ENCODE measurements at places on chromosomes 3 and 15.

- DNase-seq, result no peak
Observed at GRCh38 chr3:14406766-14407165, 4.4 kb downstream of the SLC6A6 start.

GRCh38 chr3:109033000-109033660 is 79.5 kb upstream of the GUCA1C start:
- DNase-seq, result no peak

GRCh38 chr3:125605756-125606155 is 10.5 kb upstream of the OSBPL11 start:
- no peak for DNase-seq

DNA sequence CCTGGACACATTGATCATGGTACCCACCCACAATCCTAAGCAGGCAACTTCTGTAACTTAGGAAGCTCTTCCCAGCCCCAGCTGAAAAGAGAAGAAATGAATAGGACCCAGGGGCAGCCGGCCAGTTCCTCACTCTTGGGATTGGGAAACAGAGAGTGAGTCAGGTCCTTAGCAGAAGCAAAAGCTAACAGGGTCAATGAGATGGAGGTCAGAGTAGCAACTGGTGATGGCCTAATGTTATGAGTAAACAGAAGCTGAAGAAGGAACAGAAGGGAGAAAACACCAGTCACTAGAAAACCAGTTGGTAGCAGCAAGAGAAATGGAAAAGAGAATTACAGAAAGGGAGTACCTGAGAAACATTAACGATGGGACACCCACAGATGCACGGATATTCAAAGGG is 20.0 kb downstream of the RIOX2 start:
- DNase-seq, result no peak

DNA sequence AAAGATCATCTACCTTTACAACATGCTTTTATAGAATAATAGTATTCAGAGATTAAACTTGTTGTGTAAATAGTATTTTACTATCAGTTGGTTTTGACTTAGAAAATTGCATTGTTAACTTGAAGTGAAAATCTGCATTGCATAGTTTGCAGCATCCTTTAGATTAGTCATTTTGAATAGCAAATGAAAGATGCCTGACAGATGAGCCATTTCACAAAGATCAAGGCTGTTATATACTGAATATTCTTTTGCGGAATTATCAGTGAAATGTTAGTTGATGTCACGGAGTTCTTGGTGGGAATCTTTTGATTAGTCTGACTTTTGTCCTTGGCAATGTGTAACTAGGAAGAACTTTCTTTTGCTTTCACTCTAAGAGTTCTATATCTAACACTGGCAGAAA is 24.5 kb downstream of the RSRC1 start:
- no peak for DNase-seq

DNA sequence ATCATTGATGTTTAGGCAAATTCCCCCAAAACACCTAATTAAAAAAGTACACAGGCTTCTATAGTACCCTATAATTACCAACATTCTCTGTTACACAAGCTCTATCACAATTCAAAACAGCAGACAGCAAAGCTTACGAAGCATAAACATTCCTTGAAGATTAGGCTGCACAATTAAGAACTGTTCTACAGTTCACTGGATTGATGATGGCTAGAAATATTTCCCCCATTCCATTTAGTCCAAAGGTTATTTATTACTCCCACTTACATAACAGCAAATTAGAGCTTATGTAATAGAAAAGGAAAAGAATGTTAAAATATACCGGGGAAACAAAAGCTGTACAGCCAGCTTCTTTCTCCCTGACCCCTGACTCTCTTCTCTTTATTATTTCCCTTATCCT is 49.3 kb downstream of the UACA start:
- DNase-seq, result no peak

DNA sequence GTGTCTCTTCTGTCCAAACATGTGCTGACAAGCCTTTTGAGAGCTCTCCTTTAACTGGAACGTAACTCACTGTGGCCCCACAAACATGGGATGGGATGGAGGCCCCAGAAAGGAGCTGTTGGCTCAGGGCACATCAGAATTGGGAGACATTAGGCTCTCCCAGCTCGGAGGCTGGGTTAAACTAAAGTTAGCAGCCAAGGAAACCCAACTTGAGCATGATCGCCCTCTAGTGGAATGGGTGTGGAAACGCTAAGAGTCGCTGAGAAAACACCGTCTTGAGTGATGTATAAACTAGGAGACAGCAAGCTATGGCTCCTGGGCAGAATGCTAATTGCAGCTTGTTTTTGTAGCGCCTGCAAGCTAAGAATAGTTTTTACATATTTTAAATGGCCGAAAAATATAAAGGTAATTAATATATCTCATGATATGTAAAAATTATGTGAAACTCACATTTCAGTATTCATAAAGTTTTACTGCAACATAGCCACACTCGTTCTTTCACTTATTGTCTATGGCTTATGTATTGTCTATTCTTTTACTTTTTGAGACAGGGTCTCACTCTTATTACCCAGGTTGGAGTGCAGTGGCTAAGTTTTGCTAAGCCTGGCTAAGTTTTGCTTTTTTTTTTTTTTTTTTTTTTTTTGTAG is 138.8 kb upstream of the HACD2 start:
- peak; percentile 17 for DNase-seq

DNA sequence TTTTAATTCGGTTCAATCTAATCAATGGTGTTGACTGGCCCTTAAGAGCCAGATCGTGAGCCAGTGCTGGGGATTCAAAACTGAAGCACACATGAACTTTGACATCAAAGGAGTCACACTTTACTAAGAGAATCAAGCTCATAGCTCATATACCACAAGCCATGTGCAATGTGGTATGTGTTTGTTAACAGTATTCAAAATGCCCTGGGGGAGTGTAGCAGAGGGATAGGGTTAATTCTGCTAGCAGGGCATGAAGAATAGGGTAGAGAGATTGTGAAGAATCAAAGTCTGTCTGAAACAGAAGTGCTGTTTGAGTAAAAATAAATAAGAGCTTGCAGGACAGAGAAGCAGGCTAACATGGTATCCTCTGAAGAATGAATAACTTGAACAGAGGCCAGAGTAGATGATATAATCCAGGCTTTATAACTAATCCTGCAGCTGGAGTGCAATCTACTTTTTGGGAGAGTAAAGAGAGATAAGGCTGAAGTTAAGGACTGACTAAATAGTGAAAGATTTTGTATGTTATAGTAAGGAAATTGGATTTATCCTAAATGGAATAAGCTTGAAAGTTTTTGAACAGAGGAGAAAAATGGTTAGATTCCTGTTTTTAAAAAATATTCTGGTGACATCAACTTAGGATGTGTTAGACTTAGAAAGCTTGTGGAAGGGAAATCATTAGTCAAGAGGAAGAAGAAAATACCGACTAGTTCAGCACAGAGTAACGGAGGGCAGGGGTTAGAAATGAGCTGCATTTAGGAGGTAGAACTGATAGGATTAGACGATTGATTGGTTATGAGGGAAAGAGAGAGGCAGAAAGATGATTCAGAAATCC is 292.0 kb downstream of the NFKBIZ start:
- DNase-seq, result no peak

DNA sequence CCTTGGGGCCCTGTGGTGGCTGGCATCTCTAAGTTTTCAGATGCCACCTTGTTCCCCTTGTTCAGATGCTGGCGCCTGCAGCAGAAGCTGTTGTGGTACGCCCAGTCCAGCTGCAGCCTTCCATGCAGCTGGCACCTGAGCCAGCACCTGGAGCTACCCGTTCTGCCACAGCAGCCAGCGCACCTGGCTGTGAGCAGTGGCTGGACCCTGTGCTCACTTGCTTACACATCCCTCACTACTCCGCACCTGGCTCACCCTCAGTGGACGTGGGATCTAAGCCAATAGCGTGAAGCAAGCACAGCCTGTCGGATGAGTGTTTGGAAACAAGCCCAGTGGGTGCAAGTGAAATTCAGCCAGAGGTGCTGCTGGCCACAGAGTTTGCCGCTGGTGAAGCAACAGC is 607.5 kb upstream of the BCHE start:
- no peak for DNase-seq

DNA sequence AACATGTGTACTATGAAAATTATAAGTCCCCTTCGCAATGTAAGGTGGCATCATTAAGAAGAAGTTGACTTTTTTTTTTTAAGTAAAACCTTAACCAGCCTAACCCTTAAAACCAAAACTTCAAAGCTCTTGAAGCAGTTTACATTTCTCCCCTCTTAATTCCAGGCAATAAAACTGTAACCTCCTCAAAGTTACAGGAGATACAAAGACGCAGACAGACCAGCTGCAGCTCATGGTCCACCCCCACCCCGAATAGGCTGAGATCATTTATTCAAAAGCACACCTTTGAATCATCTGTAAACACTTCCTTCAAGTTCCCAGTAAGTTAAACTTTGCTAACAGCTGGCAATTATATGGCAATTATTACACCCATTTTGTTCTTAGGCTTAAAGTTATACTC is 414.5 kb downstream of the ERC2 start:
- DNase-seq, result no peak

Data from central memory CD4-positive, alpha-beta T cell (primary cell).